Temporal lobe (tissue), 4 donors: ENCODE measurements at places on chromosomes 3 and 15. TPM values are rescaled to one million over a fixed set of nuclear protein-coding genes. Genes with fewer than 3 reads are reported as not detected.

PHC3 gene
- total RNA-seq: 42.8 TPM

MYD88 gene
- total RNA-seq: 6.4 TPM

TERC gene
- total RNA-seq: 55.3 TPM

NUP210 gene
- 7.6 TPM for total RNA-seq

BSN gene
- 14.3 TPM for total RNA-seq

GALK2 gene
- total RNA-seq: 36.6 TPM

GASK1A gene
- total RNA-seq: 4.9 TPM

SH2D7 gene
- total RNA-seq: not detected

CCR3 gene
- total RNA-seq: not detected

RPLP1 gene
- 57.3 TPM for total RNA-seq

LRRIQ4 gene
- total RNA-seq: 0.49 TPM

OR5K2 gene
- total RNA-seq: not detected

GABRR3 gene
- total RNA-seq: under 0.01 TPM

C2CD4A gene
- not detected for total RNA-seq

PARP6 gene
- total RNA-seq: 60.2 TPM

ALDH1L1 gene
- total RNA-seq: 3.4 TPM

SNTN gene
- total RNA-seq: not detected
